ENCODE measurements at places on chromosomes 2 and 18. TPM values are rescaled to one million over a fixed set of nuclear protein-coding genes. Genes with fewer than 3 reads are reported as not detected.

The ATP9B gene
- 12.9 TPM for total RNA-seq

The MITD1 gene
- 10.8 TPM for total RNA-seq

The AQP12A gene
- total RNA-seq, result not detected

The NTSR2 gene
- total RNA-seq, result not detected

The MDH1B gene
- 0.61 TPM for total RNA-seq

The AGAP1 gene
- 16.9 TPM for total RNA-seq

The CPO gene
- total RNA-seq, result not detected

The AP1S3 gene
- total RNA-seq, result 11.3 TPM

The RAX gene
- total RNA-seq, result not detected

The LIMS4 gene
- total RNA-seq, result 0.26 TPM

The TLX2 gene
- not detected for total RNA-seq

The TXNDC9 gene
- total RNA-seq, result 56.2 TPM

The MYO5B gene
- total RNA-seq, result 63.3 TPM

The KATNAL2 gene
- 0.70 TPM for total RNA-seq

The M1AP gene
- not detected for total RNA-seq

The LHCGR gene
- 0.76 TPM for total RNA-seq

The SERPINB11 gene
- total RNA-seq, result 2.1 TPM

The GALNT13 gene
- total RNA-seq, result 0.23 TPM

The LYPD1 gene
- total RNA-seq, result 2.6 TPM

The PAX8 gene
- total RNA-seq, result 2.7 TPM

The UGT1A3 gene
- 3.1 TPM for total RNA-seq

The DSC2 gene
- total RNA-seq, result 349 TPM

The AOX1 gene
- 69.4 TPM for total RNA-seq

The FKBP1B gene
- total RNA-seq, result 4.5 TPM
